ENCODE measurements at places on chromosomes 4 and X. TPM values are rescaled to one million over a fixed set of nuclear protein-coding genes. Genes with fewer than 3 reads are reported as not detected.

DCX gene
- total RNA-seq, result not detected

CT83 gene
- total RNA-seq, result not detected

GRPEL1 gene
- total RNA-seq, result 38.0 TPM

PLP1 gene
- total RNA-seq, result 0.46 TPM

SPANXN4 gene
- total RNA-seq, result not detected
